ENCODE measurements at places on chromosomes 7 and 10.
A peak's percentile ranks its signal among the peaks of the same experiment; 100 is the strongest.

DNA sequence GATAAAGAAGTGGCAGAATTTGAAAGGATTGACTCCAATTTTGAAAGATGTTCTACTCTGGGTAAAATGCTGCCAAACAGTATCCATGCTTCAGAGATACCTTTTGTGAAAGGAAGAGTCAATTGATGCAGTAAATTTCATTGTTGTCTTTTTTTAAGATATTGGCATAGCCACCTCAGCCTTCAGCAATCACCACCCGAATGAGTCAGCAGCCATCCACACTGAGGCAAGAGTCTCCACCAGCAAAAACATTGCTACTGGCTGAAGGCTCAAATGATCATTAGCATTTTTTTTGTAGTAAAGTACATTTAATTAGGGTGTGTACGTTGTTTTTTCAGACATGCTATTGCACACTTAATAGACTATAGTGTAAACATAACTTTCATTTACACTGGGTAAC, 31.7 kb upstream of the CYP26C1 start:
- DNase-seq, result no peak

DNA sequence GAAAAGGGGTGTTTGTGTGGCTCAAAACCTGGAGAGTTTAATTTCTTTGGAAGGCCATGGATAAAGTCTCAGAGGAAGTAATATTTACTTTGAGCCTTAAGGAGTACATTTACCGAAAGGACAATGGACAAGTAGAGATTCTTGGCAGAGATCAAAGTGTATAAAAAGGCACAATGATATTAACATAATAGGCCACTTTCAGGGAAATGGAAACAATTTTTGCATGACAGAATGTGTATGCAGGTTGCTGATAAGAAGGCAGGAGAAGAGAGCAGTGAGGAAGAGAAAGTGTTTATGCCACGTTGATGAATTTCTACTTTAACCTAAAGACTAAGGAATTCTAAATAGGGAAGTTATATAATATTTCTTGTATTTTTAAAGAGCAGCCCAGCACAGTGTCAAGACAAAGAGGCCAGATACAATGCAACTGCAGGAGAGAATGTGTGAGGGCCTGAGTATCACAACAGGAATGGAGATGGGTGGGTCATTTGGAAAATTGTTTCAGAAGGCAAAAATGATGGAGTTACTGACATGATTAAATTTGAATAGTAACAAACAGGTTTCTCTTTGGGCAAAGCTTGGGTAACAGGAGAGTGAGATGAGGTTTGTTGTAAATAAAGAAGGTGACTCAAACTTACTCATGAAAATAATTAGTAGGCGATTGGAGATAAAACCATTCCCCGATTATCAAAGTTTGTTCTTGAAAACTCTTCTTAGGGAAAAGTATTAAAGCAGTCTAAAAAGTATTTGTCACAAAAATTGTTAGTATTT, 84.1 kb downstream of the THSD7A start:
- DNase-seq, result no peak

GRCh38 chr7:25894902-25895791, 256.9 kb upstream of the NFE2L3 start:
- DNase-seq, result no peak

- DNase-seq, result peak; percentile 24
Measured at GRCh38 chr10:111756217-111757061, 427.1 kb downstream of the GPAM start.

DNA sequence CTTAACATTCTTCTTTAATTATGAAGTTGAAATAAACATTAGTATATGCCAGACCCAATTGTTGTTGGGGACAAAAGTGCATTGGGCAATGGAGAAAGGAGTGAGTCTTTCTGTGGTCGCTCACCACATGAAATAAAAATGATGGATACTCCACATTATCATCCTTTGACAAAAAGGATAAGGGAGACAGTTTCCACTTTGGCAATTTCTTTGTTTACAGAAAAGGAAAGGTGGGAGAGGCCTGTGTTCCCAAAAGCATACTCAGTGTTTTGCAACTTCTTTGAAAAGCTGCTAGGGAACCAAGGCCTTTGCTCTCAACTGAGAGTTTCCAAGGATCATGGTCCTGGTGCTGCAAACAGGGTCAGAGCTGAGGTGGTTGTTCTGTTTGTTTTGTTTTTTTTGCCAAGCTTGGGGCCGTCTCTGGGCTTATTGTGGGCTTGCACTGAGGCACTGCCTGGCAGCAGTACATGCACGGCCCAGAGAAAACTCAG, 341.9 kb downstream of the TNS3 start:
- no peak for DNase-seq

GRCh38 chr10:97408496-97408992, 7.4 kb upstream of the RRP12 start:
- no peak for DNase-seq

DNA sequence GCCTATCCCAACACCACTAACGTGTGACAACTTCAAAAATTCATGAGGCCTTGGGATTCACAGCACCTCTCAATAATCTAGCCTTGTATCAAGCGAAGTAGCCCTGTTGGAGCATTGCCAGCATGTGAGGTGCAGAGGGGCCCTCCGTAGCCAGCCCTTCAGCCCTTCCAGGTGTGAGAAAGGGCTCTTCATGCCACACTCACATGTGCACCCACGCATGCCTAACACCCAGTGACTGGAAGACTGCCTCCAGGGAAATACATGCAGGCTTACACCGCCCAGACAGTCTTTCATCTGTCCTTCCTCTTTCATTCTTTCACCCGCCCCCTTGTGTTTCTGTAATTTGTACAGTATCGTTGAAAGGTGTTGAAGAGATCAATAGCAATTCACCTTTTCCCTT, 26.1 kb downstream of the LRRC4 start:
- no peak for DNase-seq

GRCh38 chr7:137954614-137955013, 47.3 kb downstream of the CREB3L2 start:
- no peak for DNase-seq

DNA sequence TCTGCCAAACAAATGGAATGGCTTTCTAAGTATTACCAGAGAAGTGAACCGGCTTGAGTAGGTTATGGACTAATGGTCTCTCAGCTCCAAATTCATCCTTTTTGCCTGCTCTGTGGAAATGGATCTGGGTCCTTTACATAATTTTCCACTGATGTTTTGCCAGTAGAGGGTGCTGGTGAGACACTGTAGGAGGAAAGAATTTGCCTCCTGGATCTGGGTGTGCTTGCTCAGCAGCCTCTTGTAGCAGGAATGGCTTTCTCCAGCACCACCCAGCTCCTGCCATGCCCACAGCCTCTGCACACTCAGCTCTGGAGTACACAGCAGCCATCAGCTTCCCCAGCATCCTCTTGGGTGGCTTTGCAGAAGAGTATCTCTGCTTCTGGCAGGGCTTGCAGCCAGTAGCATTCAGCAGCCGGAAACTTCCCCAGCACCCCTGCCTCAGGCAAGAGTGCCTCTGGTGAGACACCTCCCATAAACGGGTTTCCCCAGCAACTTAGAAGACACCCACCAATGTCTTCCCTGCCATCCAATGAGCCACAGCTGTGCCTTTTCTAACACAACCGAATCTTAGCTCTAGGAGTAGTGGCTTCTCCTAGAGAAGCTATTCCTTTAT, 235.0 kb upstream of the PLPP4 start:
- DNase-seq, result no peak

DNA sequence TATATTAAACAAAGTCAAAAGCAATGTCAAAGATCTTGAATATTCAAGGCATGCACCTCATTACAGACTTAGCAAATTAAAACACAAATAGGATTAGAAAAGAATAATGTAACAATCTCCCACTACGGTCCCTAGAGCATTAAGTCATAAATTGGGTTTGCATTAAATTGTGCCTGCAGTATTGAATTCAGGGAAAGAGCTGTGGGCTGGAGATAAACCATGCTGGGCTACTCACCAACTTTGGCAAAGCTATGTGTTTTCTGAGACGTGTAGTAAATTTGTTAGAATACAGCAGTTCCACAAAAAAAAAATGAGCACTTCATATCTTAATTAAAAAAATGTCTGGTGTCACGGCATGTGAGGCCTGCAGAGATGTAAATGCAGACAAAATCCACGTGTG, 241.6 kb downstream of the SNX10 start:
- peak; percentile 2 for DNase-seq

DNA sequence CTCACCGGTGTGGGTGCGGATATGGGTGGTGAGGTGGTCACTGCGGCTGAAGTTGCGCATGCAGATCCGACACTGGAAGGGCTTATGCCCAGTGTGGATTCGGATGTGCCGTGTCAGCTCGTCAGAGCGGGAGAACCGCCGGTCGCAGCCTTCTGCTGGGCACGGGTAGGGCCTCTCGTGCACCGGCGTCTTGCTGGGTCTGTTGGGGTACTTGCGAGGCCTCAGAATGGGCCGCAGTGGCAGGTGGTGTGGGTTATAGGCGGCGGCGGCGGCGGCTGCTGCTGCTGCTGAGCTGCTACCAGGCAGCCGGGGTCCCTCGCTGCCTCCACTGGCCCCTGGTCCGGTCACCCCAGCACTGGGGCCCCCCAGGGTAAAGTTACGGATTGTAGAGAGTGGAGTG, 2.7 kb downstream of the EGR2 start:
- no peak for DNase-seq

DNA sequence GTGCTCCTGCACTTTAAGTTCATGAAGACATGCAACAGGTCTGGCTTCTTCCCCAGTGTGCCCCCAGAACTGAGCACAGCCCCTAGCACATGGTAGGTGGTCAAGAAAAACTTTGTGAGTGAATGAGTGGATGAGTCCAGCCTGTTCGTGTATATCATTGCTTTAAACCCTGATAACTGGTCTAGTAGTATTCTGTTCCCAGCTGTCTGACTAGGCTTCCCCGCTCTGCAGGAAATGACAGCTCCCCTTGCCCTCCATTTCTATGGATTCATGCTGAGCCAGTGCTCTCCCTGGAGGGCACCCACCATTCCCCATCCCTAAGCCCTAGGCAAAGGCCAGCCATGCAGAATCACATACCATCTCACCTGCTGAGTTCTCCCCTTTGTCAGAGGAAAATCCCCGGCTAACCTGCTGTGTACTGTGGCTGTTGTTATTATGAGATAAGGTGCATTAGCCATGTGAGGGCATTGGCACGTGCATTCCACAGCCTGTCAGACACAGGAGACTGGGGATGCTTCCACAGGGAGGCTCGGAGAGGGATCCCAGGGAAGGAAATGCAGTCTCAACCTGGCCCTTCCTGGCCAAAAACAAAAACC, 698.9 kb downstream of the GRID1 start:
- no peak for DNase-seq

- DNase-seq, result no peak
Measured at GRCh38 chr10:42932116-42932515, 144.8 kb upstream of the RET start.

- no peak for DNase-seq
Measured at GRCh38 chr10:69295027-69295636, 16.8 kb downstream of the HK1 start.

GRCh38 chr7:6317797-6318438, 45.5 kb upstream of the CYTH3 start:
- DNase-seq, result no peak

DNA sequence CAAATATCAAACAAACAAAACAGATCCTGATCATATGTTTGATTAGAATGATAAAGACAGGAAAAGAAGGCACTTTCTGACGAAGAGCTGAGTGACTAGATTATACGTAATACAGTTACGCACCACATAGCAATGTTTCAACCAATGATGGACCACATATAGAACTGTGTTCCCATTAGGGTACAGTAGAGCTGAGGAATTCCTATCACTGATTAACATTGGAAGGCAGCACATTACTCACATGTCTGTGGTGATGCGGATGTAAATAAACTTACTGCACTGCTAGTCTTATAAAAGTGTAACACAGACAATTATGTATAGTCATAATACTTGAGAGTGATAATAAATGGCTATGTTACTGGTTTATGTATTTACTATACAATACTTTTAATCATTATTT, 98.3 kb downstream of the PTN start:
- DNase-seq, result no peak

DNA sequence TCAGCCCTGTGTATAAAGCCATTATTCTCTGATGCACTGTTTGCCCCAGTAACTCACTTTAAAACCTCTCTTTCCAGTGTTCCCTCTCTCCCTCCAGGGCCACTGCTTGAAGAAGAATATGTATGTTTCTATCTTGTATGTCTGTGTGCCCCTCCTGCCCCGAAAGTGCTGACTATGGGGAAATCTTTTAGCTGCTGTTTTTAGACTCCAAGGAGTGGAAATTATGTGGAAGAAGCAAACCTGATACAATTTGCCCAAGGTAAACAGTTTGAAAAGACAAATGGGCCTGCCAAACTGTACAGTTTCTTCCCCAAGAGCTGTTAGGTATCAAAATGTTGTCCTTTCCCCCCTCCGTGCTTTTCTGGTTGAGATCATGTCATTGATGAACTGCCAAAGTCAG, 3.4 kb downstream of the ADRA2A start:
- DNase-seq, result no peak

GRCh38 chr10:43352951-43353350, 18.5 kb upstream of the FXYD4 start:
- no peak for DNase-seq

- no peak for DNase-seq
Measured at GRCh38 chr10:15311569-15312280, 59.4 kb downstream of the FAM171A1 start.

DNA sequence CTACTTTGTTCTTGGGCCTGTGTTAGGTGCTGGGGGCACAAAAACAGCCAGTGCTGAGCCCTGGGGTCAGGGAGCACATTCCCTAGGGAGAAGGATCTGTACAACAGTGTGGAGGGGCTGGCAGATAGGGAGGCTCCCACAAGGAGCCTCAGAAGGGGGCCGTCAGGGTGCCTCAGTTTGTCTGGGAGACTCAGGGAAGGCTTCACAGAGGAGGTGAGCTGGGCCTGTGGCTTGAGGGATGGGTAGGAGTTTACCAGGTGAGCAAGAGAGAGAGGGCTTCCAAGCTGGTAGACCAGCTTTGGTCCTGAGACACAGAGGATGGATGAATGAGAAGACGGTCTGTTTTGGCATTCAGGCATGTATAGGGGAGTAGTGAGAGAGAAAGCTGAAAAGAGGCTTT, 52.1 kb downstream of the CAMK1D start:
- no peak for DNase-seq
